Activated T-helper 2 cell treated with anti-CD3 and anti-CD28 coated beads, Interferon-gamma antibody, Interleukin-2, Interleukin-4, amounts not matched to agents 10 μg/mL and 5 μg/mL and 100 μg/mL, durations not matched to agents 14 hours and 24 hours and 36 hours (primary cell): ENCODE measurements at places on chromosomes 12 and 14. TPM values are rescaled to one million over a fixed set of nuclear protein-coding genes. Genes with fewer than 3 reads are reported as not detected.

The KCNA5 gene
- total RNA-seq = not detected in 2 replicates

The FBXL14 gene
- total RNA-seq = 18.9 and 20.6 TPM in 2 replicates

The PKP2 gene
- 0.11 TPM in 1 of 2 replicates, not detected in the other for total RNA-seq

The RND1 gene
- total RNA-seq = 3.5 and 4.7 TPM in 2 replicates

The SMIM41 gene
- total RNA-seq = 0.14 and 0.16 TPM in 2 replicates

The RAD51AP1 gene
- total RNA-seq = 31.0 and 34.1 TPM in 2 replicates

The SYCP3 gene
- total RNA-seq = 0.50 and 0.92 TPM in 2 replicates

The MANSC4 gene
- not detected in 2 replicates for total RNA-seq
